ENCODE measurements at places on chromosomes 13 and 19.

DNA sequence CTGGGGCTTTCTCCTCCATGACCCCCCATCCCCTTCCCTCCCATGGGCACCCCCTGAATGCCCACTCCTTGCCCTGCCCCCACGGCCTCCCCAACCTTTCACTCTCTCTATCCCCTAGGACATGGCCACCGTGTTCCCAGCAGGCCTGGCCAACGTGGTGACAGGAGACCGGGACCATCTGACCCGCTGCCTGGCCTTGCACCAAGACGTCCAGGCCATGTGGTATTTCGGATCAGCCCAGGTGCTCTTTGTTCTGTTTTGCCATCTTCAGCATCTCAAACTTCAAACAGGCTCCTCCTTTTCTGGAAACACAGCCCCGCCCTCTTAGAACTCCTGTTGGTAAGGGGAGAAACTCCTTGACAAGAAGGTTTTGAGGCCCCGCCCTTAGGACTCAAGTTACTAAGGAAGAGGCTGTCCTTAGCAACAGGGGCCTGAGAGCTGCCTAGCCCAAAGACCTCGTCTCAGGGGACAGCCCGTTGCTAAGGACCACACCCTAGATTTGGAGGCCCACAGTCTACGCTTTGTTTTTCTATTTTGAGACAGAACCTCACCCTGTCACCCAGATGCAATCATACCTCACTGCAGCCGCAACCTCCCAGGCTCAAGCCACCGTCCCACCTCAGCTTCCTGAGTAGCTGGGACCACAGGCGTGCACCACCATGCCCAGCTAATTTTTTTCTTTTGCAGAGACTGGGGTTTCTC lies 5.1 kb upstream of the FLT3LG start:
- peak; percentile 60 for DNase-seq

DNA sequence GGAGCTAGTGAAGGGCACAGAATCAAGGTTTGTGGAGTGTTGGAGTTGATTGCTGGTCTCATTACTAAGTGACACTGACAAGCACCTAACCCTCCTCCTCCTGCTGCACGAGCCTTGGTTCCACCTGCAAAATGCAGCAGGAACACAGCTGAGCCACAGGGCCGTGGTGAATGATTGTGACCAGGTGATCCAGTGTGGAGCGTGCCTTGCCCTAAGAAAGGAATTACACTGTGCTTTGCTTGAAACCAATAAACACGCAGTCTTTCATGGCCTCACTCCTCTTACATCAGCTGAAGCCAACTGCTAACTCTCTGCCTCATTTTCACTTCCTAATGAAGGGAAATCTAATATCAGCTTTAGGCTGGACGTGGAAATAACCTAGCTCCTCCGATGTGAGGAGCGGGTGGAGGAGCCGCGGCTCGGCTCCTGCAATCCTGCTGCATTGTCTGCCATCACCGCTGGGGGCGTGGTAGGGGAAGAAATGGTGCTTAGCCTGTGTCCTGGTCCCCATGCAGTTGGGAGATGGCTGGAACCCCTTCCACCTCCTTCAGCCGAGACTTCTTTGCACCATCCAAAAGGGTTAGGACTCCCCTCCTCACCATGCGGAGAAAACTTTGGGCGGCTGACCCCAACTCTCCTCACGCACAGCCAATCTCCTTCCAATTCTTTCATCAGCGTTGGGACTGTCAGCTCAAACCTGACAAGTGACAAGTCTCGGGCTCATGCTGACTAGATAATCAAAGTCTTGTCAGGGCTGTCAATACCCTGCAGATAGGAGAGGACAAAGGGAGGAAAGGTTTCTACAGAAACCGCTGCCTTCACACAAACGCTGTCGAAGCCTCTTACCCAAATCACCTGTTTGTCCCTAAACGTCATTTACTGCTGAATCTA lies 427.9 kb downstream of the ZNF536 start:
- DNase-seq = no peak

GRCh38 chr13:31436478-31436877 lies 236.7 kb downstream of the B3GLCT start:
- DNase-seq = no peak

GRCh38 chr13:112059457-112060281 lies 7.3 kb upstream of the SOX1 start:
- no peak for DNase-seq

GRCh38 chr13:30435911-30436451 lies 13.7 kb downstream of the UBE2L5 start:
- DNase-seq = no peak

DNA sequence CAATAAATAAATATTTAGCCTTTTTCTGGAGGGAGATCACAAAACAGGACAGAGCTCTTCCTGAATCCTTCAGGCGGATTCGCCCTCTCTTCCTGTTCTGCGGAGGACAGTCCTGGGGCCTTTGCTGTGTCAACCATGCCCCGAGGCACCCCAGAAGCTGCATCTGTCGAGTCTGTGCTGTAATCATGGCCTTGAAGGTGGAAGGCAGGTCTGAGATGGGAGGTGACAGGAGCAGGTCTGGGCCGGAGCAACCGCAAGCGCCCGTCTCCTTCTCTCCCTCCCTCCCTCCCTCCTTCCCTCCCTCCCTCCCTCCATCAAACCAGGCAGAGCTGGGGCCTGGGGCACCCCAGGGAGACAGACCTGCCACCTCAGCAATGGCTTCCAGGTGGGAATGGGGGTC lies 4.6 kb upstream of the FXYD3 start:
- DNase-seq = no peak

GRCh38 chr19:16373989-16374388 lies 49.4 kb downstream of the KLF2 start:
- DNase-seq = no peak

- DNase-seq = no peak
These were observed 135.5 kb upstream of the EDNRB start for GRCh38 chr13:78054157-78054556.

DNA sequence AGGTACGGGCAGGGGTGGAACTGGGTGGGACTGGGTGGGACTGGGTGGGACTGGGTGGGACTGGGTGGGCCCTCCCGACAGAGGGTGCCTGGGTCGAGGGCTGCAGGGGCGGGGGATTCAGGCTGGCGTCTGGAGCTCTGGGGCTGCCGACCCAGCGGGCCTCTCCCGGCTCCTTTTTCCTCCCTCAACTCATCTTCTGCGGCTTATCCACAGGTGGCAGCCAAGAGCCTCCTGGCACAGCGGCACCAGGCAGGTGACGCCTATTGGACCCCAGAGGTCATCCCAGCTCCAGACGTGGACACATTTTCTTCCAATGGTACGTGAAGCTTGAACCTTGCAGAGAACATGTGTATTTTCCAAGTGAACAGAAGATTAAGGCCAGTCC lies 533 bp downstream of the ZNF544 start:
- DNase-seq = no peak

GRCh38 chr13:38766799-38767198 lies 79.9 kb downstream of the FREM2 start:
- DNase-seq = no peak

- no peak for DNase-seq
These were observed 160.0 kb upstream of the ATXN8OS start for GRCh38 chr13:69947582-69947981.

DNA sequence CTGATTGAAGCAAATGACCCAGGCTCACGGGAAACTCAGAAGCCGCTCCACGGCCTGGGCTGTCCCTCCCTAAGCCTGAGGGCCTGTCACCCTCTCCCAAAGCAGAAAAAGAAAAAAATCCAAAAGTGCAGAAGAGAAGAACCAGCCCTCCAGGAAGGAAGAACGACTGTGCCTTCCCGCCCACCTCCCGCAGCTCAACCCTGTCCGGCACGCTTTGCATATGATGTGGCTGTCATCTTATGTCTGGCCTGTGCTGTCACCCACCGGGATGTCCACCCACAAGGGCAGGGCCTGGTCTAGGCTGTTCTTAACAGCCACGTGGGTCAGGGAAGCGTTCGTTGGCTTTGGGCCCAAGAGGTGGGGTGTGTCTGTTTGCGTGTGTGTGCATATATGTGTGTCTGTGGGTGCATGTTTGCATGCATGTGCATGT lies 13.7 kb downstream of the ZBTB7A start:
- DNase-seq = no peak

GRCh38 chr13:21316376-21316775 lies 139.9 kb downstream of the MRPL57 start:
- no peak for DNase-seq

GRCh38 chr13:102856557-102856956 lies 10.7 kb downstream of the ERCC5 start:
- DNase-seq = no peak

GRCh38 chr13:27535546-27535945 lies 84.8 kb downstream of the LNX2 start:
- DNase-seq = no peak

GRCh38 chr13:29538652-29539040 lies 56.8 kb downstream of the SLC7A1 start:
- no peak for DNase-seq

- no peak for DNase-seq
These were observed 104.0 kb downstream of the SOX1 start for GRCh38 chr13:112170823-112171569.

GRCh38 chr13:100334214-100334613 lies 245.3 kb downstream of the PCCA start:
- DNase-seq = no peak

GRCh38 chr13:24050292-24050711 lies 110.2 kb upstream of the SPATA13 start:
- DNase-seq = no peak

- peak; percentile 24 for DNase-seq
These were observed 29.8 kb downstream of the CERS1 start for GRCh38 chr19:18865973-18866799.

All from stimulated activated CD8-positive, alpha-beta memory T cell treated with anti-CD3 and anti-CD28 coated beads, Interleukin-12 subunit alpha, Interleukin-12 subunit beta, amount 100 ng/mL, for 4 hours (primary cell).